ENCODE measurements at places on chromosomes 7 and 10. TPM values are rescaled to one million over a fixed set of nuclear protein-coding genes. Genes with fewer than 3 reads are reported as not detected.

- DNase-seq = no peak
Measured at GRCh38 chr10:92990615-92991014, 70.0 kb upstream of the CYP26C1 start.

- DNase-seq = no peak
Measured at GRCh38 chr7:33193308-33193864, 64.0 kb downstream of the BBS9 start.

Gene FAM25C
- polyA plus RNA-seq = not detected

Gene NFE2L3
- polyA plus RNA-seq = 2.6 TPM

- no peak for DNase-seq
Measured at GRCh38 chr10:130913844-130914243, 397.7 kb downstream of the TCERG1L start.

Gene LRRC4
- 0.10 TPM for polyA plus RNA-seq

DNA sequence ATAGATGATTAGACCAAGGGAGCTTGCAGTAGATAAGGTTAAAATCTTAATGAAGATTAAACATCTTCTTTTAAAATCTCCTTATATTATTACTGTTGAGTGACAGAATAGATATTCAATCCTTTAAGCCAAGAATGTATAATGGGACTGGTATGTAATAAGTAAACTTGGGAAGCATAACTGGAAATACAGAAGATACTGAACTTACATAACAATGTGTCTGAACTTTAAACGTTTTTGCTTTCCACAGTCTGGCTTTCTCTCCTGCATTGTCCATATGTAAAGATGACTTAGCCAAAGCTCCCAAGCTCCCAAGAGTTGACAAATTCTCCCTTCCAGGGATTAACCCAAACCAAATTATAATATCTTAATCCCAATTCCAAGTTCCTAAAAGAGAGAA is 129.8 kb downstream of the KCND2 start:
- DNase-seq = no peak

DNA sequence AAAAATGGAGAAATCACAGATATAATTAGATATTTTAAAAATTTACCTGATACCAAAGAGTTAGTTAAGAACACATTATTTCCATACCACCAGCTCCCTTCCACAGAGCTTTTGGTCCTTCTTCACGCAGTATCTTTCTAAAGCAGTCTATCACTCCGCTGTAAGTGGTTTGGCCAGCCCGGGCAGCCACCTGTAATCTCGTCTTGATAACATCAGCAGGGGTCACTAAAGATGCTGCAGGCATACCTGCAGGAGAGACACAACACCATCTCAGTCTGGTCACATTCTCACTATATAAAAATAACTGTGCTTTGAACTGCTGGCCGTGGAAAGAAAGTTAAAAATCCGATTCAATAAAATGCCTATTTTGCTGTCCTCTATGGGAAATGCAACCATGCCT is 200.1 kb downstream of the SLC25A13 start:
- no peak for DNase-seq

GRCh38 chr10:3452683-3453361 is 280.2 kb upstream of the PITRM1 start:
- peak; percentile 78 for DNase-seq

Gene ALOX5
- not detected for polyA plus RNA-seq

GRCh38 chr7:479115-479947 is 40.3 kb downstream of the PDGFA start:
- no peak for DNase-seq

- DNase-seq = no peak
Measured at GRCh38 chr7:42175834-42176723, 60.9 kb downstream of the GLI3 start.

DNA sequence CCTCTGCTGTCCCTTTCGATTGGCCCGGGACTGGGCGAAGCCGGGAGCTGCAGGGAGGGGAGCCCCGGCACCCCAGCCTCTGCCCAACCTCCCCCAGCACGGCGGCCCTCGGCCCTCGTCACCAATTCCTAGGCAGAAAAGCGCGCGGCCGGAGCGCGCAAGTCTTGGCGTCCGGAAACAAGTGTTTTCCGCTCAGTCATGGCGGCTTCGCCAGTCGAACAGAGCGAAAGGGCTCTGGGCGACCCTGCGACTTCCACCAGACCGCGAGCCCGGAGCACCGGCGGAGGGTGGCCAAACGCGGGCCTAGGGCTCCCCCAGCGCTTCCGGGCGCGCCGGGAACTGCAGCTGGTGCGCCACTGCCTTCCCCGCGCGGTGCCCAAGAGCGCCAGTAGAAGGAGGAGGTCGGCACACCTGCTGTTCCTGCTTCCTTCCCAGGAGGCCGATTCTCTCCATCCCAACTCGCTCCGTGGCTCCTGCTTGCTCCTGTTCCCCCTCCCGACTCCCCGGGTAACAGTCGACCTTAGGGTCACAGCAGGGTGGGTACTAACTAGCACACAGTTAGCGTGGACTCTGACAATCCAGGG is 729.9 kb downstream of the ZWINT start:
- DNase-seq = no peak

DNA sequence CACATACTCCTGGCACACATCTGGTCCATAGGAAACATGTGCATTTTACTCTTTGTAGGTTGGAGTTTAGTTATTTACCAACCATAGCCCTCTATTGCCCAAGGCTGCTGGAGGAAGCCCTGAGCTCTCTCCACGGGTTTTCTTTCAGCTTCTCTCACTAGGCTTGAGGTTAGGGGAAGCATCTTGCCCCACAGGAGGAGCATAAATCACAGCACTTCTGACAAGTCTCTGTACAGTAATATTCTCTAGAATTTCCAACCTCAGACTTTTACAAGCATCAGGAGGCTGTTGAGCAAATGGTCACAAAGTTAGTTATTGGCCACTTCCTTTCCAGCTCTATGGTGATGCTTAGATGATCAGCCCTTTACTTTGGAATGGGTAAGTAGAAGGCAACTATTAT is 122.9 kb upstream of the GLI3 start:
- DNase-seq = peak; percentile 68

DNA sequence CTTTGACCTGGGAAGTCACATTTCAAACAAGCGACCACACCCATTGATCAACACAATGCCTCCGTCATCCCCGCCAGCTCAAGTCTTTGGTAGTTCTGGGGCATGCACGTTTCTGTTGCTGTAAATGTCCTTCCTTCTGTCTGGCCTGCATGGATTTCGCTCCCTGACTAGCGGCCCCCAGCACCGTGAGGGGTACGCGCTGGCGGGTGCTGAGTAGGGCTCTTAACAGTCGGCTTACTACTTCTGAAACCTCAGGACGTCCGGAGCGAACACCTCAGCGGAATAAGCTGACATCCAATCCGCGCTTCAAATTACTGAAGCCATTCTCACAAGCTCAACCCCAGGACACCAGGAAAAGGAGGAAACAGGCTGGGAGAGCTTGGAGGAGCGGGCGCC is 505 bp downstream of the NUDCD3 start:
- DNase-seq = no peak

Gene HEPACAM2
- polyA plus RNA-seq = not detected

DNA sequence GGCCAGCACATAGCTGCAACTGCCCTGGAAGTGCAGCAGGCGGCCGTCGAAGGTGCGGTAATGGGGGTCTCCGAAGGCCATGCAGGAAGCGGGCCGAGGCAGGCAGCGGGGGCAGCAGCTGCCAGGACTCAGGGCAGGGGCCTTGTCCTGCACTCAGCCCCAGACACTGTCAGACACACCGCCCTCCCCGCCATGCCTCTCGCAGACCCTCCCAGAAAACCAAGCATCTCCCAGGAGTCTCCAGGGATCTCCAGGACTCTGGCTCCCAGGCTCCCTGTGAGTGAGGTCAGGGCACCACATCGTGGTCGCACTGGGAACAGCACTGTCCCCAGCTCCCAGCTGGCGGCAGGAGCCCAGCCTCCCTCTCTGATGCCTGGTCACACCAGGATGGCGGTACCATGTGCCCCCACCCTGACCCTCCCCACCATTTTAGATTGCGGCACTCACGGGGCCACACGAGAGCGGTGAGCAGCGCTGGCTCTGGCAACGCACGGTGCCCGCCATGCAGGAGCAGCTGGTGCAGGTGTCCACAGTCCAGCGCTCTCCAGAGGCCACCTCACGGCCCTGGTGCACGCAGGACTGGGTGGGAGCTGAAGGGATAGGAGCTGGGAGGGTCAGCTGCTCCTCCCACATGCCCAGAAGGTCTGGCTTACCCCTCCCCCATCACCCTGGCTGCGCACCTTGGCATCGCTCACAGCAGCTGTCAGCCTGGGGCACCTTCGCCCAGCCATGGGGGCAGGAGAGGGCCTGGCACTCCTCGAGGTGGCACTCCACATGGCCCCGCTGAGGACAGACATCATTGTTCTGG is 17.5 kb downstream of the ATP6V1F start:
- DNase-seq = no peak

DNA sequence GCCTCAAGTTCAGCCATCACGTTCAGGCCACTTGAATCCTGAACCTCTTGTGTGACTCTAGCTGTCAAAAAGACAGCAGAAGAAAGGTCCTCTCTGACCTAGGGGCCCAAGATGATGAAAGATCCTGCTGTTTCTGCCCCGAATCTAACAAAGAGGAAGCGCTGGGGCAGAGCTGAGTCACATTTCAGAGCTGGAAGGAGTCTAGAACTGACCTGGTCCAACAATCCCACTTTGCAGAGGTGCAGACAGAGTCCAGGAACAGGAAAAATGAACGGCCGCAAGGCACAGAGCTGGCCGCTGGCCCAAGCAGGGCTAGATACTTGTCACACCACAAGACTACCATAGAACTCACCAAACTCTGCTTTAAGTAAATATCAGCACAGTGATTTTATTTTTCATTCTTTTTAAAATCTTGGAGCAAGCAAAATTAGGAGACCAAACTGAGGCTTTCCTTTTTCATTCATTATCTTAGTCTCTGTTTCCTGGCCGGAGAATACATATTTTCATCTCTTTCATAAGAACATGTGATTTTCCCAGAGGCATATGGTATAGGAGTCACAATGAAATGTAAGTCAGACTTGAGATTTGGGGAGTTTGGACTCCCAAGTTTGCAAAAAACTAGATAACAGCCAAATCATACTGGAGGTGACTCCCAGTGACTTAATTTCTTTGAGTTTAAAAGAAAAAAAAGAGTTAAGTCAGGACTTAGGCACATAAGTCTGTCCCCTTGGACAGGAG is 52.8 kb downstream of the CHST15 start:
- no peak for DNase-seq

- DNase-seq = no peak
Measured at GRCh38 chr10:94425942-94426341, 23.6 kb downstream of the TBC1D12 start.

Gene EVX1
- not detected for polyA plus RNA-seq

Gene CRHR2
- polyA plus RNA-seq = not detected

DNA sequence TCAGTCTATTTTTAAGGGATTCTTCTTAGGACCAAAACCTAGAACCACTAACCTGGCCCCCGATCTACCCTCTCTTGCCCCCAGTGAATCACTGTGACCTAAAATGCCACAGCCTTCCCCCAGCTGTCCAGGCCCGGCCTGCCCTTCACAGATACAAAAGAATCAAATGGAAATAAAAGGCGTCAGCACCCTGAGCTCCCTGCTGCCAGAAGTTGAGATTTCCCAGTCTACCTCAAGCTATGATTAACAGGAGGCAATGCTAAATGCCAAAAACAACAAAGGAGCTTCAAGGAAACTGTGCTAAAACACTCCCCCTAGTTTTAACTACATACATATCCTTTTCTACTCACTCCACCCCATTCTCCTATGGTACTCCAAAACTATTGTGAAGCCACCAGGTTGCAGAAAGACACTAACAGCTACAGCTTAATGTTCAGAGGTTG is 67.8 kb downstream of the GSAP start:
- no peak for DNase-seq

DNA sequence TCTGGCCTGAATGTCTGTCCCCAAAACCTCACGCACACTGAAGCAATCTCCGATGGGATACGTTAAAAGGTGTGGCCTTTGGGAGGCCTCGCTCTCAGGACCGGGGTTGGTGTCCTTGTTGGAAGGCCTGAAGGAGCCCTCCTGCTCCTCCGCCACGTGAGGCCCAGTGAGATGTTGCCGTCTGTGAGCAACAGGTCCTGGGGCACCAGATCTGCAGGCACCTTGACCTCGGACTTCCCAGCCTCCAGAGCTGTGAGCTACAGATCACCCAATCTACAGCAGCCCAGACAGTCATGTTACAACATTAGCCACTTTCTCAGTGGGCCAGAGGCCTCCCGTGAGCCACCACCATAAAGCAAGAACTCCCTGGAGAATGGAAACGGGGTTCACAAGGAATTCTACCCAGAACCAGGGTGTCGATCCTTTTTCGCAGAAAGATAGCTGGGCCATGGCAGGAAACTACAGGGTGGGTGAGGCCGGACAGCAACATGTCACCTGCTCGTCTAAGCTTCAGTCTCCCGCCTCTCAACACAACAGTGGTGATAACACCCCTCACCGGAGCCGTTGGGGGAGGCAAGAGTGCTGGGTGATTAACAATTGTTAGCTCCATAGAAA is 87.0 kb downstream of the DIP2C start:
- no peak for DNase-seq

Gene AKR1E2
- 2.5 TPM for polyA plus RNA-seq

DNA sequence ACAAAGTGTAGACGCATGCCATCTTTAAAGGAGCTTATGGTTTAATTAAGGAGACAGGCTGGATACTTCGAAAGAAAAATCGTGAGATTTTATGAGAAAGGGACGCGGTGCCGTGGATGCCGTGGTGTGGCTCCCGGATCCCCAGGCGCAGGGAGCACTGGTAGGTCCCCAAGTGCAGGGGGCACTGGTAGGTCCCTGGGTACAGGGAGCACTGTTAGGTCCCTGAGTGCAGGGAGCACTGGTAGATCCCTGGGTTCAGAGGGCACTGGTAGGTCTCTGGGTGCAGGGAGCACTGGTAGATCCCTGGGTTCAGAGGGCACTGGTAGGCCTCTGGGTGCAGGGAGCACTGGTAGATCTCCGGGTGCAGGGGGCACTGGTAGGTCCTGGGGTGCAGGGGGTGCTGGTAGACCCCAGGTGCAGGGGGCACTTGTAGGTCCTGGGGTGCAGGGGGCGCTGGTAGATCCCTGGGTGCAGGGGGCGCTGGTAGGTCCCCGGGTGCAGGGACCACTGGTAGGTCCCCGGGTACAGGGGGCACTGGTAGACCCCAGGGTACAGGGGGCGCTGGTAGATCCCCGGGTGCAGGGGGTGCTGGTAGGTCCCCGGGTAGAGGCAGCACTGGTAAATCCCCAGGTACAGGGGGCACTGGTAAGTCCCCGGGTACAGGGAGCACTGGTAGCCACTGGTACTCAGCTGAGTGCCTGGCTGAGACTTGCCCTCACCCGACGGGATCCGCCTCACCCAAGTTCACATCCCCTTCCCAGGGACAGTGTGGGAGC is 14.1 kb downstream of the PRKAG2 start:
- no peak for DNase-seq

DNA sequence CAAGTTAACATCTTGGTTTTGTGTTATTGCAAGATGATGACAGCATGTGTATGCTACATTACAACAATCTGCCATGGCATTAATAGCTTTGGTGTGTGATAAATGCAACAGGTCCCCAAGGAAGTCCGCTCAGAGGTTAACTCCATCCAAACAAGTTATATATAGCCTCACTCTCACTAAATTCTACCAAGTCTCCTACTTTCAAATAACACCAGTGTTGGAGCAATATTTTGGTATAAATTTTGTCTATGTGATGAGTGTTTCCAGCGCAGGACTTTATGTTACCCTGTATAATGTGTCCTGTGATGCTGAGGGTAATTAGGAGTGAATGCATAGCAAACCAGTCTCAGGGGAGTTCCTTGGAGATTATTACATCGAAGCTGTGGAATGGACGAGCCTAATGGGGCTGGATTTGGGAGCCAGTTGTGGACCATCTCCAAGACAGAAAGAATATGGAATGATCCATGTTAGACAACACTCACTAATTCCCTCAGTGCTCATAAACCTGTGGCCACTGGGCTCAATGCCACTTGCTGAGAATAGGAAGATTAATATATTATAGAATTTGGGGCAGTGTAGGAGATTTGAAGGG is 127.6 kb upstream of the CXCL12 start:
- DNase-seq = no peak

Gene MYO1G
- not detected for polyA plus RNA-seq

All from BJ (cell line).